GM23338 (cell line): ENCODE measurements at places on chromosomes 1 and 21. TPM values are rescaled to one million over a fixed set of nuclear protein-coding genes. Genes with fewer than 3 reads are reported as not detected.

Gene HSPB7
- polyA plus RNA-seq = 0.13 and 0.97 TPM in 2 replicates

Gene HCRTR1
- polyA plus RNA-seq = 0.15 TPM in 1 of 2 replicates, not detected in the other

Gene TPTE
- polyA plus RNA-seq = not detected in 2 replicates

Gene HES3
- 7.1 and 7.7 TPM in 2 replicates for polyA plus RNA-seq

Gene PLD5
- 4.1 and 5.5 TPM in 2 replicates for polyA plus RNA-seq

Gene OR2T33
- polyA plus RNA-seq = 0.32 TPM in 1 of 2 replicates, not detected in the other
